ENCODE measurements at places on chromosomes 16 and 17. TPM values are rescaled to one million over a fixed set of nuclear protein-coding genes. Genes with fewer than 3 reads are reported as not detected.

The PYY gene
- not detected for total RNA-seq

The MMP25 gene
- 0.41 TPM for total RNA-seq

The EVI2A gene
- total RNA-seq, result 7.1 TPM

The NACA2 gene
- not detected for total RNA-seq

The ANKS4B gene
- total RNA-seq, result not detected

The METTL2A gene
- total RNA-seq, result 11.5 TPM

The CIBAR2 gene
- not detected for total RNA-seq

The RNF43 gene
- total RNA-seq, result 0.28 TPM

The RBFOX1 gene
- total RNA-seq, result not detected

The CDK5R1 gene
- total RNA-seq, result 1.2 TPM

DNA sequence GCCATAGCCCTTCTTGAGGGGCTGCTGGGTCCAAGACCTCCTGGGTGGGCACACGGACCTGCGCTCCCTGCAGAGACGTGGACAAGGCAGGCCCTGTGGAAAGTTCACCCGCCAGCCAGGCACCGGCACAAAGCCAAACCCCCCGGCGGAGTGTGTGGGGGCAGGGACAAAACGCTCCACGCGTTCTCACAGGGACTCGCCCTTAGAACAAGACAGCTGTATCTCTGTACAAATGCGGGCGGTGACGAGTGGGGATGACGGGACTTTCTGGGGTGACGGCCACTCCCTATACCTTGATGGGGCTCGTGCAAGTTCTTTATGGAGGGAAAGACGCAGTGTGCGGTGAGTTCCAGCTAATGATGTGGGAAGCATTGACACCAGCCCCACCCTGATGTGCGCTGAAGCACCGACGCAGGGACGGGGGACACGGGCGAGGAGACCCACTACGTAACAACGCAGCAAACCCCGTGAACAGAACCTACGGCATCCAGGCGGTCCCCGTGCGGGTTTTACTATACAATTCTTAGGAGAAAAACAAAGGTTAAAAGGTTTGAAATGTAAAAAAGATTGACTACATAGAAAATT is 49.4 kb downstream of the LMF1 start:
- H3K27me3 ChIP-seq, result no peaks in the 10 kb centered on the region
- no peaks in the 10 kb centered on the region for H3K36me3 ChIP-seq
- H3K27ac ChIP-seq, result peak overlapping the region; percentile 65

- H3K27ac ChIP-seq, result peak overlapping the region; percentile 81
- DNase-seq, result peak; percentile 62
- H3K4me3 ChIP-seq, result no peak overlapping the region
Measured at GRCh38 chr16:85391769-85392583, 221.1 kb upstream of the GSE1 start.

- peaks cover 76% of the 10 kb centered on the region for H3K27me3 ChIP-seq
- H3K27ac ChIP-seq, result no peak overlapping the region
- no peak overlapping the region for H3K4me3 ChIP-seq
Measured at GRCh38 chr17:43983515-43984411, 20.7 kb upstream of the NAGS start.

GRCh38 chr16:78920621-78921020 is 679.9 kb downstream of the MAF start:
- no peaks in the 10 kb centered on the region for H3K27me3 ChIP-seq
- no peak overlapping the region for H3K4me3 ChIP-seq
- no peak for DNase-seq
- no peak overlapping the region for H3K27ac ChIP-seq
- no peaks in the 10 kb centered on the region for H3K4me1 ChIP-seq
- H3K36me3 ChIP-seq, result no peaks in the 10 kb centered on the region

- no peaks in the 10 kb centered on the region for H3K36me3 ChIP-seq
- H3K27me3 ChIP-seq, result no peaks in the 10 kb centered on the region
- H3K4me3 ChIP-seq, result no peak overlapping the region
- H3K4me1 ChIP-seq, result no peaks in the 10 kb centered on the region
Measured at GRCh38 chr17:27360507-27360906, 66.6 kb downstream of the WSB1 start.

- H3K4me1 ChIP-seq, result no peaks in the 10 kb centered on the region
- H3K36me3 ChIP-seq, result no peaks in the 10 kb centered on the region
- no peak overlapping the region for H3K4me3 ChIP-seq
- no peaks in the 10 kb centered on the region for H3K27me3 ChIP-seq
- no peak overlapping the region for H3K27ac ChIP-seq
Measured at GRCh38 chr17:3796822-3797170, 4.2 kb downstream of the ITGAE start.

- H3K27ac ChIP-seq, result peak overlapping the region; percentile 98
- H3K4me3 ChIP-seq, result no peak overlapping the region
- DNase-seq, result no peak
- no peaks in the 10 kb centered on the region for H3K27me3 ChIP-seq
- peaks cover 40% of the 10 kb centered on the region for H3K4me1 ChIP-seq
Measured at GRCh38 chr16:398561-399339, 1.8 kb downstream of the NME4 start.

GRCh38 chr16:49009204-49009603 is 272.4 kb downstream of the CBLN1 start:
- no peaks in the 10 kb centered on the region for H3K36me3 ChIP-seq
- H3K4me1 ChIP-seq, result peaks cover 25% of the 10 kb centered on the region
- no peak for DNase-seq
- H3K4me3 ChIP-seq, result no peak overlapping the region
- H3K27me3 ChIP-seq, result no peaks in the 10 kb centered on the region

- no peaks in the 10 kb centered on the region for H3K27me3 ChIP-seq
- H3K4me1 ChIP-seq, result no peaks in the 10 kb centered on the region
- no peak for DNase-seq
- H3K27ac ChIP-seq, result no peak overlapping the region
Measured at GRCh38 chr16:28898266-28898665, 20.0 kb downstream of the ATP2A1 start.

- no peak overlapping the region for H3K4me3 ChIP-seq
- no peak overlapping the region for H3K27ac ChIP-seq
- H3K36me3 ChIP-seq, result no peaks in the 10 kb centered on the region
- no peaks in the 10 kb centered on the region for H3K27me3 ChIP-seq
Measured at GRCh38 chr16:23174622-23175021, 7.9 kb upstream of the SCNN1G start.

DNA sequence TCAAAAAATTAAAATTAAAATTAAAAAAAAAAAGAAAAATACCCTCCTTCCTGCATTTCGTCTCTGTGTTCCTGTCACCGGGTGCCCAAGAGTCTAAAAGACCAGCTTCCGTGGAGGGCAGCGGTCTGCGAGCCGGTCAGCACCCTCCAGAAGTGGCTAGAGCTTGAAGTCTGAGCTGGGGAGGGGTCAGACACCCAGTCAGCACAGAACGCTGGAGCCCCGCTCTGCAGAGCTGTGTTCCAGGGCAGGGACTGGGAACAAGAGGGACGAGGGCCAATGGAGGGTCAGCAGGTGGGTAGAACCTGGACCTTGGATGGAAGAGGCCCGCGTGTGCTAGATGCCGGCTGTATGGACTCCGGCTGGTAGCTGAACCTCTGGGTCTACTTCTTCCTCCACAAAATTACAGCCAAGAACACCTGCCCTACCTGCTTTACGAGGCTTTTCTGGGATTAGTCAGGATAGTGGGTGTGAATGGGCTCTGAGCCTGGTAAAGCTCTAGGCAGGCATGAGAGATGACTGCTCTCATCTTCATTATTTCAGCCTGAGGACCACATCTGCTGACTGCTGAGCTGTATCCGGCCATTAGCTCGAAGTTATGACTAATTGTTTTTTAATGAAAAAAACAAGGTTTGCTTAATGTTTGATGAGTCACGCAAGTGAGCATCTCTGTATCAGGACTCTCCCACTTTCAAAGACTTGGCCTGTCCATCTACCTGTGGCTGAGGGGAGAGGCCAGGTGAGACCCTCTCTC is 5.9 kb downstream of the TRPV1 start:
- no peak overlapping the region for H3K4me3 ChIP-seq
- H3K4me1 ChIP-seq, result no peaks in the 10 kb centered on the region
- H3K27ac ChIP-seq, result no peak overlapping the region
- H3K27me3 ChIP-seq, result no peaks in the 10 kb centered on the region
- DNase-seq, result no peak
- H3K36me3 ChIP-seq, result no peaks in the 10 kb centered on the region

- no peak overlapping the region for H3K4me3 ChIP-seq
- no peaks in the 10 kb centered on the region for H3K27me3 ChIP-seq
- H3K36me3 ChIP-seq, result peaks cover 5% of the 10 kb centered on the region
- H3K4me1 ChIP-seq, result no peaks in the 10 kb centered on the region
- no peak for DNase-seq
Measured at GRCh38 chr17:9247401-9247938, 226.2 kb downstream of the NTN1 start.

- no peak for DNase-seq
- no peaks in the 10 kb centered on the region for H3K36me3 ChIP-seq
- no peaks in the 10 kb centered on the region for H3K27me3 ChIP-seq
- no peaks in the 10 kb centered on the region for H3K4me1 ChIP-seq
Measured at GRCh38 chr16:14455573-14455972, 174.5 kb downstream of the PARN start.

DNA sequence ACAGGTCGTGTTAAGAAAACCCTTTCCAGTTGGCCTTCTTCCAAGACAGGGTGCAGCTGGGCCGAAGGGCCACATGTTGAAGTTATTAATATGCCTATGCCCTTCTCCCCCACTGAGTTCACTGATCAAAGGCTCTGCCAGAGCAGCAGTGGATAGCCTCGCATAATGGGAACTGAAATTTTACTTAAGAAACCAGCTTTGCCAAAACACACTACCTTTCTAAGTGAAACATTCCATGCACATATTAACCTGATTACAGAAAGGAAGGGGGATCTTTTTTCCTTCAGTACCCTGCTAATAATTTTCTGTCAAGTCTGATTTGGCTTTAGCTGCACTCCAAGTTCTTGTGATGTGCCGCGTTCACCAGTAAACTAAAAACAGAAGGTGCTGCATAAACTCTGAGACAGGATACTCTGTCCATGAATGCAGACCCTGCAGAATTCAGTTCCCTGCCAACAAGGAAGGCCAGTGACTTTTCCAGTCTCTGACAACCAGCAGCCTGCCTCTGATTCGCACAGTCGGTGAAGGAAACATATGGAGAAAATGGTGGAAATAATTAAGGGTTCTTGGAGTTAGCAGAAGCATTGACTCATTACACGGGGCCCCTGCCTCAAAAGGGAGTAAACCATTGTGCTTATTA is 283.8 kb downstream of the ZFHX3 start:
- no peaks in the 10 kb centered on the region for H3K4me1 ChIP-seq
- no peak overlapping the region for H3K4me3 ChIP-seq
- no peaks in the 10 kb centered on the region for H3K36me3 ChIP-seq
- no peaks in the 10 kb centered on the region for H3K27me3 ChIP-seq
- DNase-seq, result no peak

- DNase-seq, result no peak
- no peak overlapping the region for H3K27ac ChIP-seq
- no peak overlapping the region for H3K4me3 ChIP-seq
- peaks cover 19% of the 10 kb centered on the region for H3K4me1 ChIP-seq
Measured at GRCh38 chr16:87780385-87780989, 14.7 kb upstream of the KLHDC4 start.

DNA sequence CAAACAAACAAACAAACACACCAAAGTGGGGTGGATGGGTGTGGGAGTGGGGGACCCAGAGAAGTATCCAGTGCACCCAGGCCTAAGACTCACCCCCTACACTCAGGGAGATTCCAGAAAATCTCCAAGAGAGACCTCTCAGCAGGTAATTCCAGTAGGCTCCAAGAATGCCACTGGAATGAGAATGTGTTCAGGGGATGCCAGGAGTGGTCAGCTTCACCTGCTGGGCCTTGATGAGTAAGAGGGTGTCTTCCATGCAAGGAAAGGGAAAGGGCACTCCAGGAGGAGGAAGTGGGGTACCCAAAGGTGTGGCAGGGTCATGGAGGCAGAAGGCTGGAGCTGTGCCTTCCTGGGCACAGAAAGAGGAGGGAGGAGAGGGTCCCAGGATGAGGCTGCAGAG is 9.9 kb downstream of the CDH1 start:
- no peaks in the 10 kb centered on the region for H3K27me3 ChIP-seq
- no peak overlapping the region for H3K27ac ChIP-seq
- H3K4me1 ChIP-seq, result no peaks in the 10 kb centered on the region
- H3K4me3 ChIP-seq, result no peak overlapping the region
- no peaks in the 10 kb centered on the region for H3K36me3 ChIP-seq

- H3K36me3 ChIP-seq, result no peaks in the 10 kb centered on the region
- no peak overlapping the region for H3K27ac ChIP-seq
- no peak for DNase-seq
- H3K4me3 ChIP-seq, result no peak overlapping the region
- H3K4me1 ChIP-seq, result no peaks in the 10 kb centered on the region
Measured at GRCh38 chr16:14314116-14314515, 243.0 kb downstream of the MRTFB start.

DNA sequence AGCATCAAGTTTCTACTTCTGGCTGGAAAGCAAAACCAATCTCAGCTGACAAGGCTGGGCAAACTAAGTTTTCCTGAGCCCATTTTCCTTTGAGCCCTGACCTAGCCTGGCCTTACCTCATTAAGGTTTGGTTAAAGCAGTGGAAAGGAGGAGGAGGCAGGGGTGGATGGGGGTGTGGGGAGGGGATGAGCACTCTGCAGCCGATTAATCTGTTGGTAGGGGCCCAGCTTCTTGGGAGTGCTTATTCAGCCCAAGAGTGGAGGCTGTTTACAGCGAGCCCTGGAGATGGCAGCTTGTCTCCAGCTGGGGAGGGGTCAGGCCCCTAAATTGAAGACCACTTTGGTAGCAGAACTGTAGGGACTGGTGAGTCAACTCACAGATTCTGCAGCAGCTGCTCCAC is 12.0 kb downstream of the SMCR8 start:
- no peak overlapping the region for H3K4me3 ChIP-seq
- H3K36me3 ChIP-seq, result peaks cover 28% of the 10 kb centered on the region
- no peak overlapping the region for H3K27ac ChIP-seq

- H3K4me3 ChIP-seq, result no peak overlapping the region
- H3K4me1 ChIP-seq, result peaks cover 19% of the 10 kb centered on the region
- DNase-seq, result peak; percentile 25
- no peak overlapping the region for H3K27ac ChIP-seq
- H3K27me3 ChIP-seq, result no peaks in the 10 kb centered on the region
Measured at GRCh38 chr16:5069854-5070253, 1.8 kb upstream of the ALG1 start.

DNA sequence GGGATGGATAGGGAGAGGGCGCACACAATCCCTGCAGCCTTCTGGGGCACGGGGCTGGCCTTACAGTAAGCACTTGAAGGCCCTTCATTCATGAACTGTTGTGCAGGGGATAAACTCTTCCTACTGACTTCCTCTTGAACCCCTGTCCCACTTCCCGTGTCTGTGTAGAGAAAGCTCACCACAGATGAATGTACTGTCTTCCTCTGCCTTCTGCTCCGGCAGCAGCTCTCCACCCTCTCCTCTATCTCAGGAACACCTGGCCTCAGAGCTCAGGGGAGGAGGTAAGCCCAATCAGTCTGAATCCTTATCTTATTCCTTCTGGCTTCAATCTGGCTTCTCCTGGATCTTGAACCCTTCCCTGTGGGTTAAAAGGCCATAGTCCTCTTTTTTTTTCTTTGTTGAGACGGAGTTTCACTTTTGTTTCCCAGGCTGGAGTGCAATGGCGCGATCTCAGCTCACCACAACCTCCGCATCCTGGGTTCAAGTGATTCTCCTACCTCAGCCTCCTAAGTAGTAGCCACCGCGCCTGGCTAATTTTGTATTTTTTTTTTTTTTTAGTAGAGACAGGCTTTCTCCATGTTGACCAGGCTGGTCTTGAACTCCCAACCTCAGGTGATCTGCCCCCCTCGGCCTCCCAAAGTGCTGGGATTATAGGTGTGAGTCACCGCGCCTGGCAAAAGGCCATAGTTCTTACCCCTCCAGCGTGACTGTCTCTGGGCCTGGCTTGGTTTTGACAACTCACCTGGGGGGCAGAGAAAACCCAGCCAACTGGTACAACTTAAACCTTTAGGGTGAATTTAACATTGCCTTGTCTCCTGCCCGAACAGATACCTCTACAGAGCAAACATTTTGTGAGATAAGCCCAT is 7.2 kb upstream of the SLC52A1 start:
- no peaks in the 10 kb centered on the region for H3K27me3 ChIP-seq
- H3K4me1 ChIP-seq, result no peaks in the 10 kb centered on the region
- no peak overlapping the region for H3K4me3 ChIP-seq
- no peaks in the 10 kb centered on the region for H3K36me3 ChIP-seq
- H3K27ac ChIP-seq, result no peak overlapping the region
- no peak for DNase-seq

Measured in sigmoid colon (tissue), 7 donors.